ENCODE measurements at places on chromosomes 2 and 18.

DNA sequence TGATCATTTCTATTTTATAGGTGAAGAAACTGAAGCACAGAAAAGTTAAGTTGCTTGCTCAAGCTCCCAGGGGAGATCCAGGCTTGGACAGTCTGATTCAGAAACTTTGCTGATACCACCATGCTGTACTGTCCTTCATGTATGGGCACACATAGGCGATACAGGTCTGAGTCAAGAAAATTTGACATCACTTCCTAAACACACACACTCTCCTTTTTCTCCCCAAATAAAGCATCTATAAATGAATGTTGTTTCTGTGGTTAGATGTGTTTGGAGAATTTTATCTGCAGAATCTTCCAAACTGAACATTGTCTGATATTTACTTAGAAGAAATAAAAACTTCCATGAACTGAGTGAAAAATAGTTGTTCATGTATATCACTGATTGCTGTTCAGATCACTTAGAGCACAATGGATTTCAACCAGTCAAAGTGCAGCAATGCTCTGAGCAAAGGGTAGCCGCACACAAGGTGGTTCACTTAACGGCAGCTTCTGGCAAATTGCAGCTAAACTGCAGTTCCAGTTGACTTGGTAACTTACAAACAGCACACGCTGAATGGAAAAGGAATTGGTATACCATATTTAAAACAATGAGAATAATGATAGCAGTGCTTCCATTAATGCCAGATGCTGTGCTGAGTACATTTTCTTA is 10.0 kb upstream of the AGFG1 start:
- DNase-seq: no peak

DNA sequence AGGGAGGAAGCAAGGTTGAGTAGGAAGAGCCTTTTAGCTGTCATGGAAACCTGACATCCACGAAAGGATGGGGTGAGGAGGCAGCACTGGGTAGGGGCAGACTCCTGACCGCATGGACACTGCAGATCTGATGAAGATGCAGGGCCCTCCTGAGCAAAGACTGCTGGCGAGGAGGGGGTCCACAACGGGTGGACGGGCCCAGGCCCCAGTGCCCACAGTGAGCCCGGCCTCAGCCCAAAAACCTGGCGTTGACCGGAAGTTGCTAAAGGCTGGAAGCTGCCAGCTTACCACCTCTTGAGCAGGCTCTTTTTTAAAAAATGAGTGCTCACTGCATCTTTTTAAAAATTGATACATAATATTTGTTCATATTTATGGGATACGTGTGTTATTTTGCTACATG is 247.3 kb downstream of the SH3BP4 start:
- DNase-seq: no peak

DNA sequence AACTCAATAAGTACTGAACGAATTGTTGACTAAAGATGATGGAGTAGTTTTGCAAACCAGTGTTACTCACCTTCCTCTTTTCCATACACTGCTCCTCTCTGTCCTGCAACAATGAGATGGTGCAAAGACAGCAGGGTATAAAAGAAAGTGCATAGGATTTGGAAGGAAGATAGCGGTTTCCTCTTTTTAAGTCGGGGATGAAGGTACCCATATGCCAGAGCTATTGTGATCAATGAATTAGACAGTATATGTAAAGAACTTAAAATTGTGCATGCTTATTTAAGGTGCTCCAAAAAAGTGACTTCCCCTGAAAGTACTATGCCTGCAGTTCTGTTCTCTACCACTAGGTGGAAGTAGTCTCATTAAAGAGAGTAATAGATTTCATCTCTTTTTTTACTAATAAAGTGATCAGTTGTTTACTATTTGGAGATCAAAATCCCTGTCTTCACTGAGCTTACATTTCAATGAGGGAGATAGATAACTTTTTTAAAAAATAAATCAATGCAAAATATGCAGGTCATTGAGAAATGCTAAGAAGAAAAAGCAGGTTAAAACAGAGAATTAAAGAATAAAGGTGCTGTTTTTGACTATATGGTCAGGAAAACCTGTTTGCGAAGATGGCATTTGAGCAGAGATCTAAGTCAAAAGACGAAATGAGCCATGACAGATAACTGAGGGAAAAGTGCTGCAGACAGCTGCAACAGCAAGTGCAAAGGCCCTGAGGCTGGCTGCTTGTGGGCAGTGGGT is 339.7 kb upstream of the SLC14A2 start:
- DNase-seq: no peak

DNA sequence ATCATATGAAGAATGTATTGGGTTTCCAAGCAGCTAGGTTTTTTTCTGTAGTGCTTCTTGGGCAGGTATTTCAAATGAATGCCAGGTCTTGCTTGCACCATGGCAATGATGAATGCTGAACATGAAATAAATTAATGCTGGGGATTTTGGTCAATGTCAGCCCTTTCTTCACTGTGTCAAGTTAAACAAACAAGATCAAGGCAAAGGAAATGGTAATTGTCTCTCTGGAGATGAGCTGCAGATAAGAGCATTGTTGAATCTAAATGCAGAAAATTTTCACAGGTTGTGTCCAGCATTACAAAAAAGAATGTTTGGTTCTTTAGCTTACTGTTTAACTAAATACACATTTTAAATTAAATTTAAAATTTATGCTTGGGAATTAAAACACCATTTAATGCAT is 144.3 kb downstream of the GPD2 start:
- DNase-seq: peak; percentile 12

- no peak for DNase-seq
These were observed 89.9 kb upstream of the UBXN4 start for GRCh38 chr2:135651717-135652116.

DNA sequence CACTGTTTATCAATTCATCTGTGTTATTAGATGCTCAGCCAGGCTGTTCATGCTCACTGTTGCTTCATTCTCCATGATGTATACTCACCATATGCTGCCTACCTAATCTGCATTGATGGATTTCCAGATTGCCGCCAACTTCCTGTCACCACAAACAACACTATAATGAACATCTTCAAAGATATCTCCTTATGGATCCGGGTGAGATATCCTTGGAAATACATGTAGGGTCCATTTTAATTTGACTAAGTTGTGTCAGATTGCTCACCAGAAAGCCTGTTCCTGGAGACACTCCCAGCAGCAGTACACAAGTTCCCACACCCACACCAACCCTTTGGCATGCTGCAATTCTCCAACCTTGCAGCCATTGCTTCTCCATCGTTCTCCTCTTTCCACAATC is 547.5 kb upstream of the TNP1 start:
- DNase-seq: no peak

DNA sequence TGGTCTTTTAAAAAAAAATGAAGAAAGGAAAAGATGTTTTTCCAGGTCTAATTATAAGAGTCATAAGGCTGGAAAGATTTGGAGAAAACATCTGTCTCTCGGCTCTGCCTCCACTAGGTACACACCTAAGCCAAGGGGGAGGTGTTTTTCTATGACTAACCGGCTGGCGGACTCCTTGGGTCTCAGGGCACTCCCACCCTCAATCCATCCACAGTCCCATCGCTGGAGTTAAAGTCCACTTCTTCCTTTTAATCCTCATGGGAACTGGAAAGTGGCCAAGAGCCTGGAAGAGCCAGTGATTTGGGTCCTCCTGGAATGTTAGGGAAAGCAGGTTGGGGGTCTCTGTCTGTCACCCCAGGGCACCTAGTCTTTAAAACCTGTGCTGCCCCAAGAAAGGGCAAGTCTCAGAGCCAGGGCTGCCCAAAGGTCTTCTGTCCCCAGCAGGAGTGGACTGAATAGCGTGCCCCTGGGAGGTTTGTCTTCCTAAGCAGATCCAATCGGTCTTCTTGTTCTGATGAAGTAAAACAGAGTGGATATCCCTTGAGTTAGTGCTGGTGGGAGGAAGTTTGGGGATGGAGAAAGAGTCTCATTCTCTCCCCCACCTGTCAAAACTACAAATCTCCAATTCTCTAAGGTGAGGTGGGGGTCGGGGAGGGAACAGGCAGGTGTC is 66.4 kb downstream of the MCFD2 start:
- no peak for DNase-seq

GRCh38 chr2:196177124-196177523 is 5.7 kb upstream of the STK17B start:
- no peak for DNase-seq
